ENCODE measurements at places on chromosomes 12 and 14.

- DNase-seq, result no peak
Observed at GRCh38 chr14:21066882-21067502, 3.1 kb upstream of the ARHGEF40 start.

GRCh38 chr12:103955811-103956508, 9.7 kb upstream of the TDG start:
- DNase-seq, result no peak

GRCh38 chr12:121390856-121391255, 9.1 kb upstream of the RNF34 start:
- no peak for DNase-seq

GRCh38 chr14:80996049-80996901, 40.9 kb downstream of the TSHR start:
- peak; percentile 22 for DNase-seq

GRCh38 chr12:15701206-15701605, 88.0 kb downstream of the EPS8 start:
- no peak for DNase-seq

- DNase-seq, result peak; percentile 50
Observed at GRCh38 chr14:66508846-66509621, 1.1 kb downstream of the GPHN start.

DNA sequence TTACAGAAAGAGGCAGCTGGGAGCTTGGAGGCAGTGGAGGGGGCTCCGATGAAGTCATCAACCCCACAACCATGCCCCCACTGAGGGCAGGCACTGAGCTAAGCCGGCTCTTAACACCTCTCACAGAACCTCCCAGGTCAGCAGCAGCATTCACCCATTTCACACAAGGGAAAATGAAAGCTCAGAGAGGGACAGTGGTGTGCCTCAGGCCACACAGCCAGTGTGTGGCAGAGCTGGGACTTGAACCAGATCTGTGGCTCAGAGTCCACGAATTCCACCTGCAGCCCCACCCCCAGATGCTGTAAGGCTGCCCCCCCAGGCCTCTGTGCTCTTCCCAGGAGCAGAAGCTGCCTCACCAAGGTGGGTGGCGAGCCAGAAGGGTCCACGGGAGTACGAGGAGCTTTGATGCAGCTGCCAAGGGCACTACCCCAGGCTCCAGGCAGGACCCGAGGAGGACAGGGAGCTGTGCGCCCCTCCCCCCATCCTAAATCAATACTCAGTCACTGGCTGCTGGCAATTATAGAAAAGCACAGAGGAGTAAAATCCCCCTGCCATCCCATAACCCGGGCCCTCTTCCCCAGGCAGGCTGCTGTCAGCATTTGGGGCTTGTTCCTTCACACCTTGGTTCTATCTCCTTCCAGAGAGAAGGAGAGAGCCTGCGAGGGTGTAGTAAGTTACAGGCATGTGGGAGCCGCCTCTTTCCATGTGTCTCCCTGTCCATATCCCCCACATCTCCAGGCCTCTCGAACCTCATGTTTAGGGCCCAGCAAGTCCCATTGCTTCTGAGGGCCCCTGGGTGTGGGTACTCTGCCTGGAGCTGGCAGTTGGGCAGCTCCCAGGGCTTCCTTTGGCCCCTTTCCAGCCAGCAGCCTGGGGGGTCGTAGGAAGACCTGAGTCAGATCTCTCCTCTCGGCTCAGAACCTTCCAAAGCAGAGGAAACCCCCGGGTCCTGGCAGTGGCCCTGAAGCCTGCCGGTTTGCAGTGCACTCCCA, 47.6 kb downstream of the FAM222A start:
- no peak for DNase-seq

DNA sequence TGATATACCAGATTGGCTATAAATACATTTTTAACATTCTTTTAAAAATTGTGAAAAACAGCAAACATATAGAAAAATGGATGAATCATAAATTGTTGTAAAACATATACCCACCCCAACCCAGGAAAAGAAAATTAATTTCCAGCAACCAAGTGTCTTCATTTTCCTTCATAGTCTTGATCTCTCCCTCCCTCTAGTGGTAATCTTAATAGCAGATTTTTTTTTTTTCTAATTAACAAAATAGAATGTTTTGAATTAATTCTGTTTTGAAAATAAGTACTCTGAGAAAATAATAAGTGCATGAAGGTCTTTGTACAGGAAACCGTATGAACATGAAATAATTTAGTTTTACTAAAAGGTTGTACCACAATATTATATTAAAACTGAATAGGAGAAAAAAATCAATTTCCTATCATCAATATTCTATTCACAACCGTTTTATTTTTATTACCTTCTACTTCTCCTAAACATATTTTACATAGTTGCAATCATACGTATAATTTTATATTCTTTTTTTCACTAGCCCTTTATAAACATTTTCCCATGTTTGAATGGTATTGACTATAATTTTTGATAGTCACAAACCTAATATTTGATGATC, 7.0 kb downstream of the ETNK1 start:
- peak; percentile 19 for DNase-seq

DNA sequence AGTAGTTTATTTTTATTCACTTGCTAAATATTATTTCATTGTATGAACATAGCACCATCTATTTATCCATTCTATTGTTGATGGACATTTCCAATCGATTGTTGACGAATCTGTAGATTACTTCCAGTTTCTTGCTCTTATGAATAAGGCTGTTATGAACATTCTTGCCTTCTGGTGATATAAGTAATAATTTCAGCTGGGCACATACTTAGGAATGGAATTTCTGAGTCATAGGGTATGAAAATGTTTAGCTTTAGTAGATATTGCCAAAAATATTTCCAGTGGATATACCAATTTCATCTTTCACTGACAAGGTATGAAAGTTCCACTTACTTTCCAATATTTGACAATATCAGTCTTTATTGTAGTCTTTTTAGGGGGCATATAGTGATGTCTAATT, 468.5 kb downstream of the ETNK1 start:
- no peak for DNase-seq

- DNase-seq, result no peak
Observed at GRCh38 chr12:21800011-21800410, 25.5 kb upstream of the KCNJ8 start.

DNA sequence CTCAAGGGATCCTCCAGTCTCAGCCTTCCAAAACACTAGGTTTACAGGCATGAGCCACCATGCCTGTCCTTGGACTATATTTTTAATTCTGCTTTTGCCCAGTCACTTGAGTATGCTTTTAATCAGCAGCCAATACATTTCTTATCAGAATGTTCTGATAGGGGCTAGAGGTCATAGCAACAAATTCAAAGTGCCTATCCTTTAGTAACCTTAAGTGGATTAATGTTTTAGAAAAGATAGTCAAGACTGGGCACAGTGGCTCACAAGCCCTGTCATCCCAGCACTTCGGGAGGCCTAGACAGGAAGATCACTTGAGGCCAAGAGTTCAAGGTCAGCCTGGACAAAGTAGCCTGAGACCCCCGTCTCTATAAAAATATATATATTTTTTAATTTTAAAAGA, 37.1 kb downstream of the CKB start:
- no peak for DNase-seq

DNA sequence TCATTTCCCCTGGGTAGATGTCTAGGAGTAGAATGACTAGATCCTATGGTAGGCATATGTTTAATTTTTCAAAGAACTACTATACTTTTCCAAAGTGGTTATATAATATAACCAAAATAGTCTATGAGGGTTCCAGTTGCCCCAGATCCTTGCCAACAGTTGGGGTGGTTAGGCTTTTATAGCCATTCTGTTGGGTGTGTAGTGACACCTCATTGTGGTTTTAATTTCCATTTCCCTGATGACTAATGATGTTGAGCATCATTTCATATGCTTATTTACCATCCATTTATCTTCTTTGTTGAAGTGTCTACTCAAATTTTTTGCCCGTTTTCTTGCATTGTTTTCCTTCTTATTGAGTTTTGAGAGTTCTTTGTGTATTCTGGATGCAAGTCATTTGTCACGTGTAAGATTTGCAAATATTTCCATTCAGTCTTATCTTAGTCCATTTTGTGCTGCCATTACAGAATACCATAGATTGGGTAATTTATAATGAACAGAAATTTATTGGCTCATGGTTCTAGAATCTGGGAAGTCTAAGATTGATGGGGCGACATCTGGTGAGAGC, 4.7 kb downstream of the SYNE2 start:
- no peak for DNase-seq

DNA sequence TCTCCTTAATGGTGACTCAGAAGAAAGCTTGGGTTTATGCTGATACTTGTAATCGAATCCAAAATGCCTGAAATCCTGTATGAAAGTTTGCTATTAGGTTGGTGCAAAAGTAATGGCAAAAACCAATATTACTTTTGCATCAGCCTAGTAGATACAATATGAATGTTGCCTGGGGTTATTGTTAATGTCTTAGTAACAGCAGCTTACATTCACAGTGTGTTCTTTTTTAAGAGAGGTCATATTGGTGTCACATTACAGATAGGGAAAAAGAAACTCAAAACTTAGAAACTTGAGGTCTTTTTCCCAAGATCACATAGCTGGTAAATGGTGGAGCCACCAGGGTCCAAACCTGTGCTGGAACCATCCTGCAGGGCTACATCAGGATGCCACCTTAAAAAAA, 25.2 kb downstream of the SRGAP1 start:
- no peak for DNase-seq

GRCh38 chr14:59020382-59020781, 168.1 kb upstream of the DAAM1 start:
- peak; percentile 50 for DNase-seq

DNA sequence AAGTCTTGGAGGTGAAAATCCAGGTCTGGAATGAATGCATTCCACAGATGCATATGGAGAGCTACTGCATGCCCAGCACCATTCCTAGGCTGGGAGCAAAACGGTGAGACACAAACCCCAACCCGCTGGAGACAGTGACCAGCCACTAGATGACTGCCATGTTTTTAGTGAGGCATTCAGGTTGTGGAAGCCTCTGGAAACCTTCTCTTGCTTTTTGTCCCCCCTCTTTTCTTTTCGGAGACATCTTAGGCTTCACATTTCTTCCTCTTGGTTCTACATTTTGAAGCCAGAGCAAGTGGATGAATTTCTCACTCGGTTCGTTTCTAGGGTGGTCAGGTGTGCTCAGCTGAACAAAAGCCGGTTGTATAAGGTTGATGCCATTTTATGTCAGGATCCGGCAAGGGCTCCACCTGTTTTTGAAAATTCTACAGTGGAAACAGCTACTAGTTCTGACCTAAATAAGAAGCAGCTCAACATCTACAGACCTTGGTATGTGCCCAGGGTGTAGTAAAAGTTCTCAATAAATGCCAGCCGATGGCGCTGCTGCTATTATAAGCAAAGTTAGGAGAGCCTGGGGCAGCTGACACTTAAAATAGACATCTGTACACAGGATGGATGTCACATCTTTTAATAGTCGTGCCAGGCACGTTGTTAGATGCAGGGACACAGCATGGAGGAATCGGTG, 1.8 kb upstream of the ZNF839 start:
- DNase-seq, result peak; percentile 63

GRCh38 chr14:30500222-30500621, 58.7 kb upstream of the G2E3 start:
- no peak for DNase-seq

DNA sequence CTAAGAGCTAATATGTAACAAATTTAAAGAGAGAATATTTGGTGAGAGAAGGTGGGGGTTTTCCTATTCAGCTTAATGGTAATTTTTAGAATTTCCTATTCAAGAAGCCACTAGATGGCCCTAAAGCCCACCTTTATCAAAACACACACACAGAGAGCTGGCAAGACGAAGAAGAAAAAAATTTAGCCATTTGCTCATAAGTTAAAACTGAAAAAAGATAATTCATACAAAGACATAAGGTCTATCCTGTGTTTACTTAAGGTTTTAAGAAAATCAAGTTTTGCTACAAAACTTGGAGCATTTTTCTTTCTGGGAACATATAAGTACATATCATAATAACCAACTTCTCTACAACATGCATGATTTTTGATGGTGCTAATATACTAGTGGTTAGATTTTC, 46.8 kb upstream of the PCED1B start:
- DNase-seq, result no peak

DNA sequence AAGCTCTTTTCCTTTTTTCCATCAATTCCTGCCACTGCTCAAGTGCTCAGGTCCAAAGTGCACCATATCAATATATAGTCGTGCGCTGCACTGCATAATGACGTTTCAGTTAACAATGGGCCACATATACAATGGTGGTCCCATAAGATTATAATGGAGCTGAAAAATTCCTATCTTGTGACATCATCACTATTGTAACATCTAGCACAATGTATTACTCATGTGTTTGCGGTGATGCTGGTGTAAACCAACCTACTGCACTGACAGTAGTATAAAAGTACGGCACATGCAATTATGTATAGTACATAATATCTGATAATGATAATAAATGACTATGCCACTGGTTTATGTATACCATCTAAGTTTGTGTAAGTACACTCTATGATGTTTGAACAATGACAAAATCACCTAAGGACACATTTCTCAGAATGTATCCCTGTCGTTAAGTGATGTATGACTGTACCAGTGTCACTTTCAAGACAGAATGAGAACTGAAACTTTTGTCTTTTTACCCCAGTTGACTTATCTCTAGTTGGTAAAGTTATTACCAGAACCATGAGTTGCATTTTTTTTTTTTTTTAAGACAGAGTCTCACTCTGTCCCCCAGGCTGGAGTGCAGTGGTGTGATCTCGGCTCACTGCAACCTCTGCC, 53.7 kb upstream of the INSM2 start:
- DNase-seq, result peak; percentile 3

GRCh38 chr14:24300326-24300980, 803 bp downstream of the NOP9 start:
- DNase-seq, result no peak

DNA sequence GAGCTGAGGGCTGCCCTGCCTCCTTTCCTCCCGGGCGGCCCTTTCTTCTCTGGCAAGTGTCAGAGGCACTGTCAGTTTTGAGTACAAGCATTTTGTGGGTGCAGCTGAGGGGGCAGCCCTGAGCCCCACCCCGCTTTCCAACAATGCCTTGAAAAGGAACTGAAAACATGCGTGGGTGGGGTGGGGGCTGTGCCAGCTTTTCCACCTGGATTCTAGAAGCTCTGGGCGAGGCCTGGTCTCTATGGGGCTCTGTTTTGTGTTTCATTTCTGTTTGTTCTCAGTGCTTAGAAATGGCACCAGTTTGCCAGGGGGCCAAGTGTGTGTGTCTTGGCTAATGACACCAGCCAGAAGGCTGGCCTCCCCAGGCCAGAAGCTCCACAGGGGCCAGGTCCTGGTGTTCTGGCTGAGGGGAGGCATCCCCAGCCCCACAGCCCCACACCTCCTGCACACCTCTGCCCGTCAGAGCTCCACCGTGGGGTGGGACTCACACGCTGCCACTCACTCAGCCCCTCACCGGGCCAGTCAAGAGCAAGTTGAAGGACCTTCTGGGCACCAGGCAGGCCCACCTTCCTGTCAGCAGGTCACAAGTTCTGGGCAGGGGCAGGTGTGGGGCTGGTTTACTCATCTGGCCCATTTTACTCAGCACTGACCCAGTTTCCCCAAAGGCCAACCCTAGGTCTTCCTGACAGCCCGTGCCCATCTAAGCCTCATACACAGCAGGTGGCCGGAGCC, 155.1 kb downstream of the CALM1 start:
- no peak for DNase-seq

DNA sequence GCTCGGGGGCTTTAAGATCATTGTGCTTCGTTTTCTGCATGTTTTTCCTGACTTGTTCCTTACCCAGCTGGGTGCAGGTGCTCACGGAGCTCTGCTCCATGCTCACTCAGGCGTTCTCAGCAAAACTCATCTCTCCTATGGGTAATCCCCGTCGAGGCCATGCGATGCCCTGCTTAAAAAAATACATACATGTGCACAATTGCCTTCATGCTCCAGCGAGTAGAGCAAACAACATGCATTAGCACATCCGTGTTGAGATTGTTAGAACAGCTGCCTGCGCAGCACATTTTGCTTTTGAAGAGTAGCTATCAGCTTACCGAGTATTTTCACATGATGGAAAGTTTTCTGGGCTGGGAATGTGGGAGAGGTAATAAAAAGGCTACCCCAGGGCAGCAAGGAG, 16.2 kb downstream of the AACS start:
- DNase-seq, result no peak

Data from SJCRH30 (cell line).